CD4-positive, alpha-beta T cell treated with Interferon alpha-2 for 1 hour (primary cell): ENCODE measurements at places on chromosomes 6 and 20.

- no peak for DNase-seq
Observed at GRCh38 chr6:145758113-145758512, 22.8 kb upstream of the EPM2A start.

GRCh38 chr6:73565767-73566485 lies 45.1 kb upstream of the EEF1A1 start:
- DNase-seq: no peak

DNA sequence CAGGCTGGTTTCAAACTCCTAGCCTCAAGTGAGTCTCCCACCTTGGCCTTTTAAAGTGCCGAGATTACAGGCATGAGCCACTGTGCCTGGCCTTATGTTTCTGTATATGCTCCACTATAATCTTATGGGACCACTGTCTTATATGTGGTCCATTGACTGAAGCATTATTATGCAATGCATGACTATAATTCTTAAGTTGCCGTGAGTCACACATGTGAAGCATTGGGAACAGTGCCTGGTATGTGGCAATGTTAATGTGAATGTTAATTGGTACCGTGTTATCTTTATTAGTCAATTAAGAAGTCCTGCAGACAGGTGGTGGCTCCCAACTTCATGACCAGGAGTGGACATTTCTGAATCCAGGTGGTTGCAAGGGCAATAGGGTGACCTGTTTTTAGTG lies 14.7 kb upstream of the ASXL1 start:
- DNase-seq: no peak

GRCh38 chr6:85865420-85866369 lies 223.0 kb upstream of the SYNCRIP start:
- no peak for DNase-seq

DNA sequence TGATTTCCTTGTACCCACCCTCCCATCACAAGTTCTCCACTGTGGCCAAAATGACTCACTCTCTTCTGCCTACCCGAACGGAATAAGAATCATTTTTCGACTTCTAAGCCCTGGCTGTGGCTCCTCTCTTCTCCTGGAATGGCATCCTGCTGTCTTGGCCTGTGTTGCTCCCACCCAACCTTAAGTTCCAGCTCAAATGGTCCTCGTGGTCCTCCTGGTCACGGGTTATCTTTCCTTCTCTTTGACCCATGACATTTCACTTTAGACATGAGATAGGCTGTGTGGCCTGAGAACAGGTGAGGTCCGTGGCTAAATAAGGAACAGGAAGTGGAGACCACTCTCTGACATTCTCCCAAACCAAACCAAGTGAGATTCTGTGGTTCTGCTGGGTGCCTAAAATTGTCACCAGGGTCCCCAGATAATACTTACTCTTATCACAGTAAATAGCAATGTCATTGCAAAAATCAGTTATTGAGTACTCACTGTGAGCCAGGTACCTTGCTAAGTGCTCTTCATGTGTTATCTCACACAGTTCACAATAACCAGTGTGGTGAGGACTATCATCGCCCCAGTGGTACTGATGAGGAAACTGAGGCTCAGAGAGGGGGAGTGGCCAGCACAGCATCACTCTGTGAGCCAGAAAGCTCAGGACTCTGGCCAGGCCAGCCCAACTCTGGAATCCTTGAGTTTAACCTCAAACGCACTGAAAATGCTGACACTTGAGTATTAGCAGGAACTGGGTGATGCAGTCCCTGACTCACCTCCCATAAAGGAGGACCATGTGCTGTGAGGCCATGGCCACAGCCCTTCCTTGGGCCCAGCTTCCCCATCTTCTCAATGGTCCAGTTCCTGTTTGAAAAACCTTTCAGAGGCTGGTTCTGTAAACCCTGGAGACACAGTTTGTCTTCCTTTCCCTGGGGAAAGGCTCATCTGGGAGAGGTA lies 74.8 kb upstream of the SIRPA start:
- no peak for DNase-seq

DNA sequence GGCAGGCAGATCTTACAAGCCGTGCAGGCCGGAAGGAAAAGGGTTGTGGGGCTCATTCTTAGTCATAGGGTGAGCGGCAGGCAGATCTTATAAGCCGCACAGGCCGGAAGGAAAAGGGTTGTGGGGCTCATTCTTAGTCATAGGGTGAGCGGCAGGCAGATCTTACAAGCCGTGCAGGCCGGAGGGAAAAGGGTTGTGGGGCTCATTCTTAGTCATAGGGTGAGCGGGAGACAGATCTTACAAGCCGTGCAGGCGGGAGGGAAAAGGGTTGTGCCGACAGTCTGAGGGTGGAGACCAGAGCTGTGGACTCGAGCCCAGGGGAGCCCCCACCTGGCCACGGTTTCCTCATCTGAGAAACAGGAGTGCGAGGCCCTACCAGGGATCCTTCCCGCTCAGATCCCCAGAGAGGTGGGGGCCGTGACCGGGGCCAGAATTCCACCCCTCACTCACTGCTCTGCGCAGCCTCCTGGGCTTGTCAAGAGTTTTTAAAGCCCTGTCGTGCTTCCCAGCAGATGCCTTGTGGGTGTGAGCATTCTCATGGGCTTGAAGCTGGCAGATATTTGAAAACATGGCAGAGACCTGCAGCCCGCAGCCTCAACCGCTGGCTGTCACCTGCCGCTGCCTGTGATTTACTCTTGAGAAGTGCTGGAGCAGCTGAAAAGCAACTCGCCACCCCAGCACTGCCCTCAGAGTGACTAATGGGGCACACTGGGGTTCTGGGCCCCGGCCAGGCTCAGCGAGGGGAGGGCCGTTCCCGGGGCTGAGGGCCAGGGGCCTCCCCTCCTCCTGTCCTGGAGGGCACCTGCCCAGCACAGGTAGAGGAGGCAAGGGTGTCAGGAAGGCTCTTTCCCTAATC lies 31.9 kb downstream of the NTSR1 start:
- DNase-seq: peak; percentile 77

- DNase-seq: no peak
Observed at GRCh38 chr20:48742233-48742632, 85.6 kb downstream of the PREX1 start.

DNA sequence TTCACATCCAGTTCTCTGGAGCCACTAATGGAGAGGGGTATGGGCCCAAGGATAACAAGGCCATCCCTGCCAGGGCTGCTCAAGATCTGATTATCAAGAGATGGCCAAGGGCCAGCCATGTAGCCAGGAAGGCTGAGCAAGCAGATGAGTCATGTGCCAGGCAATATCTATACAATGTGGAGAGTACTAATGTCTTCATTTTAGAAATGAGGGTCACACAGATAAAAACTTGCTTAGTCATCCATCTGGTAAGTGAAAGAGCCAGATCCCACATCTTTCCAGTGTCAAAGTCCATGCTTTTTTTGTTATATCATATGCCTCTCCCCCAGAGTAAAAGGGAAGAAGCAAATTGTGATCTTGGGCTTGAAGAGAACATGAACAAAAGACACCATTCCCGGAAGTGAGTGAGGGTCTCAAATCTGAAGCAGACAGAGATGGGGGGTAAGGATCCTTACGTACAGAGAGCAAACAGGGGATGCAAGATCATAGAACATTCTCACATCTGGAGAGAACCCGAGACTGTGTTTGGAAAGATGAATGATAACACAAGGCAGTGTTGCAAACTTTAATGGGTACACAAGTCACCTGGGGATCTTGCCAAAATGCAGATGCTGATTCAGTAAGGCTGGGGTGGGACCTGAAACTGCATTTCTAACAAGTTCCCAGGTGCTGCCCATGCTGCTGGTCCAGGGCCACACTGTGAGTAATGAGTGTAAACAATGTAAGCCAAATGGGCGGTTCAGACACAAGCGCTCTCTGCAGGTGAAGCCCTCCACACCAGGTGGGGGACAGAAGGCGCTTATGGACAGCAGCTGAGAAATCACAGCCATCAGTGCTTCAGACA lies 20.0 kb upstream of the GSTA3 start:
- DNase-seq: no peak

- no peak for DNase-seq
Observed at GRCh38 chr20:49850463-49851230, 38.0 kb downstream of the SLC9A8 start.

DNA sequence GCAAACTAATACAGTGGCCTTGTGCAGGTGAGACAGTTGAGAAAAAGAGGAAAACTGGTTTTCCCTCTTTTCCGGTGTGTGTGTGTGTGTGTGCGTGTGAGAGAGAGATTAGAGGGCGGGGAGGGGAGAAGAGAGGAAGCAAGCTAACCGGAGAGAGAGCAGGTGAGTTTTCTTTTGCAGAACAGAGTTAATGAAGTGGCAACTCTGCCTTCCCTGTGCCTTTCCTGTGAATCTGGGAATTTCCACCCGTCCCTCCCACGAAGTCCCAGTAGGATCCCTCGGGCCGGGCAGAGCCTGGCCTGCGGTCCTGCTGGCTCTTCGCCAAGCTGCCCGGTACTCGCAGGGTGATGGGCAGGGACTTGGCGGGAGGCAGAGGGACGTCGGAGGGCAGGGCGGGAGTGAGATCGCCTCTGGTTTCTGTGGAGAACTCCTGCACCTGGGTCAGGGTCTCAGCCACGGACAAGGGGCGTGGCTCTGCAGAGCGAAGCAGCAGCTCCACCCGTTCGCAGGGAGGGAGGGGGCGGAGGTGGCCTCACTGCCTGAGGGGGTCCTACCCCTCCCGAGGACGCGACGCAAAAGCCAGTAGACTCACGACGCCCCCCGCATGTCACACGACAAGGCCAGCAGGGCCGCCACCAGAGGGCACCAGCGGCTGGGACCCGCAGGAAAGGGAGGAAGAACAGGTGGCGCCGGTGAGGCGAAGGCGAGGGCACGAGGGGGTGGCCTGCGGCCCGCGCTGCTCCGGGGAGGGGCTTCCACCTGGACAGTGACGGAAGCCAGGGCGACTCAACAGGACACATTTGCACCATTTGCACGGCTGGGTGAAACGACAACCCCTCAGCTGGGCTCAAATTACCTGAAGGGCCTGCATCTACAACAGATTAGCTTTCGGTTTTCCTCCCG lies 51.2 kb upstream of the RNF182 start:
- peak; percentile 70 for DNase-seq

- no peak for DNase-seq
Observed at GRCh38 chr6:166105341-166106075, 62.1 kb downstream of the TBXT start.

- DNase-seq: no peak
Observed at GRCh38 chr6:109715616-109716015, 24.5 kb downstream of the FIG4 start.

DNA sequence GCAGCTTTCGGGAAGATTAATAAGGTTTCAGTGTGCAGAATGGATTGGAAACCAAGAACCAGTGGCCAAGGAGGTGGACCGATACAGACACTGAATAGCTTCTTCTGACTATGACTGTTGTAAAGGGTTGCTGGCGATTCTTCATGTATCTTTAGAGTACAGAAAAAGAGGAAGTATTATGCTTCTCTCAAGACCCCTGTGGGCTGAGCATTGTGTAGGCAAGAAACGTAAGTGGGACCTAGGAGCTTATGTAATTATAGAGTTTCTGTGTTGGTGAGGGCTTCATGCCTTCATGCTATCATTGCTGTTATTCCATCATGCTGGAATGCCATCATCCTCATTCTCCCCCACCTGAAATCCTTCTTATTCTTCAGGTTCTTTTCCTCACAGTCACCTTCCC lies 105.4 kb upstream of the AKIRIN2 start:
- DNase-seq: no peak

GRCh38 chr6:70412252-70413113 lies 825 bp upstream of the FAM135A start:
- no peak for DNase-seq

DNA sequence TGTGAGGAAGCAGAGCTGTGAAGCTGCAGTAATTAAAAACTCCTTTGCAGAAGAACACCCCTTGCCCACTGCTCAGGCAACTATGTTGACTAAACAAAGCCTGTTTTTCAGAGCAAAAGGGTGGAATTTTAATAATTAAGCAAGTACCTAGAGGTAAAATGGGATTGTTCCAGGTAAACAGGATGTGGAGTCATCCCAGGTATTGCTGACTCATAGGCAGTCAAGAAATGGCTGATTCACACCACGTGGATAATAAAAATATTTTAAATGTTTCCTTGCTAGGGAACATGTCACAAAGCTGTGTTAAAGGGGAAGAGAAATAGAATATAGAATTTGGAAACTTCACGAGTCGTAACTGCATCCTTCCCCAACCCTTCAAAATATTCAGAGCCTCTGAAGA lies 491.8 kb downstream of the BTBD3 start:
- DNase-seq: no peak

DNA sequence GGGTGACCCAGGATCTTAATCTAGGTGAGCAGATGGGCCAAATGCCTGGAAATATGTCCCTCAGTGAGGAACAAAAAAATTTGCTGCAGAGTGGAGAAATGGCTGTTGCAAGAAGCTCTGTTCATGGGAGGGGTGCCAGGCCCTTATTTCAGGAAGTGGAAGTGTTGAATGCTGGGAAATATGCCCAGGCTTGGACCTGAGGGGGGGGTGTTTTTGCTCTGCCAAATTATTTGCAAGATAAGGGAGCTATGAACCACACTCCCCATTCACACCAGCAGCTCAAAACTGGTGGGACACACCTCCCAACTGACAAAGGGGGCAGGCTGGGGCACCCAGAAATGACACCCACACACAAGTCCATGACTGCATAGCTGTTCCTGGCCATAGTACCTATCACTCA lies 8.7 kb downstream of the CST4 start:
- no peak for DNase-seq

DNA sequence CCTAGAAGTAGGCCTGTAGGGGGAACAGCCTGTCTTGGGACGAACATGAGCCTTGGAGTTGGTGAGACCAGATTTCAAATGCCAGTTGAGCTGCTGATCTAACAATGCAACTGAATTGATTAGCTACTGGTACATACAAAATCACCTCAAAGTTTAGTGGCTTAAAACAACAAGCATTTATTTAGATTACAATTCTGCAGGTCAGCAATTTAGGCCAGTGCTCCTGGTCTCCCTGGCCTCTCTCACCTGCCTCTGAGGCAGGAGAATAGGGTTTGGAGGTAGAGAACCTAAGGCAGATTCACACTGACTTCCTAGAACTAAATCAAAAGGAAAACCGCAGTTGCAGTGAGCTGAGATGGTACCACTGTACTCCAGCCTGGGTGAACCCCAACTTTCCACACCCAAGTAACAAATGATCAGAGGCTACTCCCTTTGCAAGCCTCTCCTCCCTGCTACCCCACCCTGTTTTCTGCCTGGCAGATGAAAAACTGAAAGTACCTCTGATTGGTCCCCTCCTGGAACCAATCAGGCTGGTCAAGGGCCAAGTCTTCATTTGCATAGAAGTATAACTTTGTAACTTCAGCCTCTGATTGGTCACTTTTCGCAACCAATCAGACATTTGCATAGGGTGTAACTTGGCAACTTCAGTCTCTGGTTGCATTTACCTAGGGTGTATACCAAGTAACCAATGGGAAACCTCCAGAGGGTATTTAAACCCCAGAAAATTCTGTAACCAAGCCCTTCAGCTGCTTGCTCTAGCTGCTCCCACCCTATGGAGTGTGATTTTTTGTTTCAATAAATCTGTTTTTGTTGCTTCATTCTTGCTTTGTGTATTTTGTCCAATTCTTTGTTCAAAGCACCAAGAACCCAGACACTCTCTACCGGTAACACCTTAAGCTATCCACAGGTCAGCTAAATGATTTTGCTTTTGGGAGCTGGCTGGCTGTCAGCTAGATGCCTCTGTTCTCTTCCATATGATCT lies 8.1 kb upstream of the UBR2 start:
- DNase-seq: peak; percentile 19

DNA sequence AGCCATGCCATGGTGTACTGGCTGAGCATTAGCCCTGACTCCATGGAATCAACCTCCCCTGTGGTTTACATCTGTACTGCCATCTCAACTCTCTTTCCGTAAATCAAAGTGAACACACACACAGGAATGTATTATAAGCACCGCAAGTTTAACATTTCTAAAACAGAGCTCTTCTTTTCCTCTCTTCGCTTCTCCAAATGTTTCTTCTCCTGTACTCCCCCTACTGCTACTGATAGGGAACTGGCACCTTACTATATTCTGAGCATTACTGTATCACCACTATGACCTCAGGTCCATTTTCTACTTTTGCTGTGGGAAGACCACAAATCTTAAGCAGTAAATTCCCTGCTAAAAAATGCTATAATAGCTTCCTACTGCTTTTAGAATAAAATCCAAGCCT lies 101.2 kb downstream of the NUS1 start:
- no peak for DNase-seq
